ENCODE measurements at places on chromosomes 7 and 10.

- DNase-seq, result no peak
Measured at GRCh38 chr7:77989981-77990566, 191.5 kb downstream of the PHTF2 start.

DNA sequence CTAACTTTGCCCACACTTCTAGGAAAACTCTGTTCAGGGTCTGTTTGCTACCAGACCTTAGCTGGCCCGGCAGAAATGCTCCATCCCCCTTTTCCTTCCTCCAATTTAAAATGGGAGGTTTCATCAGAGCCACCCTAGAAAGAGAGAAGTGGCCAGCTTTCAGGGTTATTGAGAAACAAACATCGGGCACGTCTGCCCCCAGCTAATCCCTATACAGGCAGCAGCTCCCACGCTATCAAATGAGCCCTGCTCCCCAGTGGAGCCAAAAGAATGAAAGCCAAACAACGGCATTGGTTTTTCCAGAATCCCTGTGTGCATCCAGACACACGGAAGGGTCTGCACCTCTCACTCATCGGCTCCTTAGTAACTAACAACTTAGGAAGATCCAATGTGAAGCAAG lies 132.5 kb downstream of the GRID1 start:
- no peak for DNase-seq

- DNase-seq, result no peak
Measured at GRCh38 chr7:5234852-5235831, 45.1 kb downstream of the WIPI2 start.

- DNase-seq, result no peak
Measured at GRCh38 chr10:122707535-122707934, 7.9 kb upstream of the C10orf120 start.

- DNase-seq, result no peak
Measured at GRCh38 chr10:120422457-120422856, 34.6 kb upstream of the PLPP4 start.

DNA sequence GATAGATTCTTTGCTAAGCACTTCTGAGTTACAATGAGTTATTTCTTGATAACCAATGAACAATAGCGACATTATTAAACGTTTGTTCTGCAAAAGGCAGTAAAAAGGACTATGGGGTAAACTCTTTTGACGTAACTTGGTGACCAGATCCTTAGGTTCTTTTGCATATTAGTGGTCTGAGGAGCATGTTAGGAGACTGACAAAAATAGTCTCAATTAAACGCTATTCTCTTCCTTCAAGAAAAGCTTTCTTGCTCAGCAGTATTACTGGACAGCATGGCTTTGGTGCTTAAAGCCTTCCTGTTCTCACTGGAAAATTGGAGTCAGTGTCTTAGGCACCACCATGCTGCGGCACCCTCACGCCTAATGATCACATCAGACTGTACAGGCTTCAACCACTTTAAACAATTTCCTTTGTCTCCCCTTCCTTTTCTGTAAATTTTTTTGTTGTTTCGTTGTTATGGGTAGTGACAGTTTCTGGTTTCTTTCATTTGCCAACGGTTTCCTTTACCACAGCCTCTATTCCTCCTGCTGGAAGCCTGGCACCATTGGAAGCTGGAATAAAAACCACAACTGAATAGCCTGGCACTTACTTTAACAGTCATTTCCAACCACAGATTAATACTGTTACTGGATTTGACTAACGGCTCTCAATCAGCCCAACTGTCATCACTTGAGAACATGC lies 49.2 kb upstream of the FAM133B start:
- no peak for DNase-seq

- DNase-seq, result no peak
Measured at GRCh38 chr10:24575481-24576002, 148.1 kb downstream of the ARHGAP21 start.

GRCh38 chr10:14924013-14924412 lies 29.9 kb downstream of the DCLRE1C start:
- DNase-seq, result no peak

DNA sequence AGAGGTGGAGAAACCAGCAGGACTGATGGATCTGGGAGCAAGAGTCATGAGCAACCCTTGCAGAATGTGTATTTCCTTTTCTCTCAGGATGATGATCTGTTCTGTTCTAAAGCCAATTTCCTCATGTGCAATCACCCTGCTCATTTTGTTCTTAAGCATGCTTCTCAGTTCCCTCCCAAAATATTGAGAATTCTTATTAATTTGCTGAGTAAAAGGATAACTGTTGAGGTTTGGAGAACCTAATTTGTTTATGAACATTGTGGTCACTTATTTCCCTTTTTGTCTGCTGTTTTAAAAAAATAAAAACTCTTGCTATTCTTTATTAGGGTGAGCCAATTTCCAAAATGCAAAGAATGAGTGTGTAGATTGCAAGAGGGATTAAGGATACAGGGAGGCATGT lies 106.8 kb downstream of the APBB1IP start:
- no peak for DNase-seq

- peak; percentile 62 for DNase-seq
Measured at GRCh38 chr7:74061840-74062539, 21.6 kb upstream of the LIMK1 start.

- no peak for DNase-seq
Measured at GRCh38 chr7:128867241-128867640, 4.6 kb downstream of the ATP6V1F start.

GRCh38 chr10:1377231-1377630 lies 321.0 kb downstream of the WDR37 start:
- no peak for DNase-seq

GRCh38 chr7:11315666-11316258 lies 342.1 kb downstream of the PHF14 start:
- no peak for DNase-seq

DNA sequence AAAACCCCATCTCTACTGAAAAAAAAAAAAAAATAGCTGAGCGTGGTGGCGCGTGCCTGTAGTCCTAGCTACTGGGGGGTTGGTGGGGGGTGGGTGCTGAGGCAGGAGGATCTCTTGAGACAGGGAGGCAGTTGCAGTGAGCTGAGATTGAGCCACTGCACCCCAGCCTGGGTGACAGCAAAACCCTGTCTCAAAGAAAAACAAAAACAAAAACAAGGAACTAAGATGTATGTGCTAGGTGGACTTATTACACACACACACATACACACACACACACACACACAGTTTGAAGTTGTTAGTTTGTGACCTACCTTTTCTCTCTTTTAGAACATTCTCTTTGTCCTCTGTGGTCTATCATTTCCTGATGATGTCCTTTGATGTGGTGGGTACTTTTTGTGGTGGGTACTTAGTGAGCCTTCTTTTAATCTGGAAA lies 53.5 kb downstream of the EXOC6 start:
- peak; percentile 25 for DNase-seq

DNA sequence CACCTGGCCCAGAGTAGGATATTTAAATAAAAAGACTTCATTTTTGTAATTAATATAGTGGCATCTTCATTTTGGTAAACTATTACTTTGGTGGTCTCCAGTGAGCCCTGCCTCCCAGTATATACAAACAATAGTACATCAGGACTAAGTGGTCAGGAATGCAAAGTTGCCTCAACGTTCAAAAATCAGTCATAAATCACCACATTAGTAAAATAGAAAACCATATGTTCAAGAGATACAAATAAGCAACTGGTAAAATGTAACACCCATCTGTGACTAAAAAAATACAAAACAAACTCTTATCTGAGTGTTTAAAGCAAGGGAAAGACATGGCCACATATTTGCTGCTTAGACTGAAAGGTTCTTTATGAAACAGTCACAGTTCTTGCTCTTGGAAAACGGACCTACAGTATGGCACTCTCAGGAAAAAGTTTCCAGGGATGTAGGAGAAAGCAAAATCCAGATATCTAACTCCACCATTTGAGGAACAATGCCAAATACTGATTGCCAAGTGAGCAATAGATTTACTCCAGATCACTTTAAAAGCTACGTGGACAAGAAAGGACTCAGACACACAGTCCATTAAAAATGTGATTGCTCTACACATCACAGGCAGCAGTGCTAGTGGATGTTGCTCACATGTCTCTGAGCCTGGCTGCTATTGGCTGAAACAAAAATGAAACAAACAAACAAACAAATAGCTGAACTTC lies 15.1 kb upstream of the RHOBTB1 start:
- no peak for DNase-seq

- no peak for DNase-seq
Measured at GRCh38 chr7:147498081-147498480, 1092.5 kb upstream of the C7orf33 start.

DNA sequence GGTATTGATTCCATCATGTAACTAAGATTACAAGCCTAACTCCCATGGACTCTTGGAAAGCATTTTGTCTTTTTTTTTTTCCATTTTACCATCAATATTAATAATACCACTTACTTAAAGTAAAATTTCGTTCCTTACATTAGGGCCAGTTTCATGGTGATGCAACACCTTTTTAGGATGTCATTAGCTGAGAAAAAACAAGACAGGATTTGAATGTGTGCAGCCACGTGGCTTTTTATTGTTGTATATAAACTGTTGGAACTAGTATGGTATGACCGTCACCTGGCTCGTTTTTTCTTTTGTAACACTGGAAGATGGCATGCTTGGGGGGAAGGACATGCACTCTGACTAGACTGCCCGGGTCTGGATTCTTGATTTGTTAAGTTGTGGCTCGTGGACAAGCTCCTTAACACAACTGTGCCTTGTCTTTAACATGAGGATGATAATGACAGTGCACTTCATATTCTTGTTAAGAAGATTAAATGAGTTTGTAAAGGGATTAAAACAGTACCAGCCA lies 42.1 kb downstream of the ARHGAP21 start:
- DNase-seq, result no peak

DNA sequence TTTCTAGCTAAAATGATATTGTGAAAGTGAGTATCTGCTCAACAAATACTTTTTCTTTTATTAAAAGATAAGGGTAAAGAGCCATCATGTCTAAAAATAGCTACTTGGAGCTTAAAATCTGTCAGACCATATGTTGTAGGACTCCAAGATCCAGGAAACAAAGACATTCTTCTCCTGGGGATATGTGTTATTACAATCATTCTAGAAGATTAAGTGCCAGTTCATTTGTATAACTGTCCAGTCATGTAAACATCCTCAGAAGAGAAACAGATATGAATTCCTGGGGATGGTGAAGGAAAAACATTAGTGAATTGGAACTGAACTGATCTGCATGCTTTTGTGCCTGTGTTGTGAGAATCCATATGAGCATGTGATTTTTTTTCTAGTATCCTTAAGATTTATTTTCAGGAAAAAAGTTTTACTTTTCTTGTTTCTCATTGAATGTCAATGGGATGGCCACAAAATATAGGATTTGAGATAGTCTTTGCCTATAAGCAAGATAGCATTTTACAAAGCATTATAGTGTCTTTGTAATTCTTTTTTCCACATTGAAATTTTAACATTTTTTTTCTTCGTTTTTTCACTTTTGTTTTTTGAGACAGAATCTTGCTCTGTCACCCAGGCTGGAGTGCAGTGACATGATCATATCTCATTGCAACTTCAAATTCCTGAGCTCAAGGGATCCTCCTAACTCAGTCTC lies 14.4 kb upstream of the MTERF1 start:
- DNase-seq, result no peak

- DNase-seq, result no peak
Measured at GRCh38 chr10:26361971-26362370, 76.2 kb upstream of the APBB1IP start.

- no peak for DNase-seq
Measured at GRCh38 chr10:133475821-133476640, 22.3 kb downstream of the SCART1 start.

GRCh38 chr7:103343758-103344452 lies 662 bp downstream of the DNAJC2 start:
- DNase-seq, result peak; percentile 13

GRCh38 chr10:131812736-131813604 lies 87.8 kb upstream of the PPP2R2D start:
- DNase-seq, result no peak

GRCh38 chr10:48690791-48691660 lies 6.4 kb downstream of the WDFY4 start:
- no peak for DNase-seq

GRCh38 chr10:130500261-130501000 lies 364.2 kb downstream of the GLRX3 start:
- no peak for DNase-seq

DNA sequence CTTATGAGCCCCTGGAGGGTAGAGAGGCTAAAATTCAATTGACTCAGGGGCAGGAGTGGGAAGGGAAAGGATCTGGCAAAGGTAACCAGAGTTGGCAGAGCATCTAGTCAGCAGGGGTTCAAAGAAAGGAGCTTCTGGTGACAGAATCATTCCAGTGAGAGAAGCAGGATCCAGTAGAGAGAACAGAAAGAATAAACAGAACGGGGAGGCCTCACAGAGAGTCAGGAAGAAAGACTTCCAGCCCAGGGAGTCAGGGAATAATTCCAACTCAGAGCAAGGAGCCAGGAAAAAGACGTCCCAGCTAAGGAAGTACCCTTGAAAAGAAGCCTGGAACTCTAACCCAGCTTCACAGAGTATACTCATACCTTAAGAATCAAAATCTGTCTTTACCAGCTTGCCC lies 66.6 kb upstream of the CPXM2 start:
- no peak for DNase-seq

DNA sequence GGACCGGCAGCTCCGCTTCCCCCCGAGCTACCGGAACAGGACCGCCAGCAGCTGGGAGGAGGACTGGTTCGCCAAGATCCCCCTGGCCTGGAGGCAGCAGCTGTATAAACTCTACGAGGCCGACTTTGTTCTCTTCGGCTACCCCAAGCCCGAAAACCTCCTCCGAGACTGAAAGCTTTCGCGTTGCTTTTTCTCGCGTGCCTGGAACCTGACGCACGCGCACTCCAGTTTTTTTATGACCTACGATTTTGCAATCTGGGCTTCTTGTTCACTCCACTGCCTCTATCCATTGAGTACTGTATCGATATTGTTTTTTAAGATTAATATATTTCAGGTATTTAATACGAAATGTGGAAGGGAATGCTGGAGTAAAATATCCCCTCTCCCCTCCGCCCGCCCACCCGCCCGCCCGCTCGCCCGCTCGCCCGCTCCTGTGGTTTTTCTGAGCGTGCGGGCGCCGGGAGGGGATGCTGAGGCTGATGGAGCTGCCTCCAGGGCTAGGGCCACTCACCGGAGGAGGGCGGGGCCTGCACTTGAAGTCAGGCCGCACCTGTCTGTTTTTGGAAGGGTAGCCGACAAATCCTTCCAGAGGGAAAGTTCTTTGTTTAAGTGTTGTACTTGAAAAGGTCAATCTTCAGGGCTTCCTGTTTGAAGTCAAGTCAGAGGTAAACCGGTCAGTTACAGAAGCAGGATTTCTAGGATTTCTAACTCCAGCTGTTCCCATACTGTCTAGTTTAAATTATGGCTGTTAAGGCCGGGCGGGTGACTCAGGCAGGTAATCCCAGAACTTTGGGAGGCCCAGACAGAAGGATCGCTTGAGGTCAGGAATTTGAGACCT lies 30.5 kb downstream of the CHST12 start:
- DNase-seq, result no peak

DNA sequence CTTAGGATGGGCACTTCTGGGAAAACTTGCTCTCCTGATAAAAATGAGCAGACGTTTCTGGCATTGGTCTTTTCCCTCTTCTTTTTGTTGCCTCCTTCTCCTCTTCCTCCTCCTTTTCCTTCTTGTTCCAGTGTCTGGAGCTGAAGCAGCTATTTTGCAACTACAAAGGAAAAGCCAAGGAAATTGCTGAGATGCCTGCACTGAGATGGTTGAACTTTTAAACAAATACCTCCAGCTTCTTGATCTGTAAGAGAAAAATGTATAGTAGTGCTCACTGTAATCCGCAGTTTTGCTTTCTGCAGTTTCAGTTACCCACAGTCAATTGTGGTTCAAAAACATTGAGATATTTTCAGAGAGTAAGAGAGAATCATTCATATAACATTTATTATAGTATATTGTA lies 7.5 kb upstream of the SND1 start:
- no peak for DNase-seq

Measured in effector memory CD4-positive, alpha-beta T cell (primary cell).